NCI-H2029 (cell line): ENCODE measurements at places on chromosomes 16 and 17.

GRCh38 chr16:8950580-8951077, 13.1 kb downstream of the USP7 start:
- no peak for DNase-seq

DNA sequence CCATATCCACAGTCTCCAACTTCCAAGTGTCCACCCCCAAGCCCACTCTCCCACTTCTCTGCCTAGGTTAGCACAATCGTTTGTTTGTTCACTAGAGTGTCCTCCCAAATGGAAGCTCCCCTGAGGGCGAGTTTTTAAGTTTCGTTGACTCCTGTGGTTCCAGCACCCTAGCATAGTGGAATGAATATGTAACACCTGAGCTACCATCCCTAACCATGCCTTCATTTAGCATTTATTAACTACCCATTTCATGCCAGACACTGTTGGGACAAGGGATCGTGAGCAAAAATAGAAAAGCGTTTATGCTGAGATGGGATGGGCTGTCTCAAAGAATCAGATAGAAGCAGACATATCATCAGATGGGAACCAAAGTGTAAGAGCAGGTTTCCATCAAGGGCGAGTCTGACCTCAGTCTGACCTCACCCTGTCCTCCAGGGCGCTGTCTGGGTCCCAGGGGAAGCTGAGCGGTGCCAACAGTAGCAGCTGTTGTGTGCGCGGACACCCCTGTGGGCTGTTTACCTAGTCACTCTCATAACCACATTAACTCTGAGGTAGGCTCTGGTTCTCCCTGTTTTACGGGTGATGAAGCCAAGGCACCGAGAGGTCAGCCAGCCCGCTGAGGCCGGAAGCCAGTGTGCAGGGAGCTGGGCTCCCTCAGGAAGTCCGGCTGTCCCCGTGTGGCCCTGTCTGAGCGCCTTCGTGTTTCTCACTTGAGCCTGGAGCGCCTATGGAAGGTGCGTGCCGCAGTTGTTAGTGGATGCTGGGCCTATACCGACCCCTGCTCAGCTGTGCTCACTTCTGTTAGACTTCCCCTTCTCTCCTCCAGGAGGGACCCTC, 6.2 kb downstream of the CNP start:
- DNase-seq = no peak

DNA sequence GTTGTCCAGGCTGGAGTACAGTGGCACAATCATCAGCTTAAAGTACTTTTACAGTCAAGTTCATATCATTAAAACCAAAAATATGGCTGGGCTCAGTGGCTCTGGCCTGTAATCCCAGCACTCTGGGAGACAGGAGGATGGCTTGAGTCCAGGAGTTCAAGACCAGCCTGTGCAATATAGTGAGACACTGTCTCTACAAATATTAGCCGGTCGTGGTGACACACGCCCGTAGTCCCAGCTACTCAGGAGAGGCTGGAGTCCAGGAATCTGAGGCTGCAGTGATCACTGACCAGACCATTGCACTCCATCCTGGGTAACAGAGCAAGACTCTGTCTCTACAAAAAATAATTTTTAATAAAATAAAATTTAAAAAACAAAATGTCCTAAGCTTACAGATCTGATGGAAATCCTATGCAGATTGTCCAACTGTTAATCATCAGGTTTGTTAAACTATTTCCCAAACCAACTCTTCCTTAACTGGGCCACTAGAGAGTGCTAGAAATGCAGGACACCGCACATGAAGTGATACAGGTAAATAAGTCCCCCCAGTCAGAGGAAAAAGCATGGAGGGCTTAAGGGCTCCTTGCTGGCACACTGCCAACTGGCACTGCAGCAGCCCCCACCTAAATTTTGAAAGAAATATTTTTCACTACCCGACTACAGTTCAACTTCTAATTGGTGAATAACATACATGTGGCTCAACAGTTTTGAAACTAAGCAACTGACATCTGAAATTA, 2.8 kb downstream of the USP22 start:
- no peak for DNase-seq

GRCh38 chr17:17151541-17151940, 54.6 kb downstream of the PLD6 start:
- no peak for DNase-seq

GRCh38 chr17:74290340-74290739, 16.3 kb downstream of the DNAI2 start:
- no peak for DNase-seq

DNA sequence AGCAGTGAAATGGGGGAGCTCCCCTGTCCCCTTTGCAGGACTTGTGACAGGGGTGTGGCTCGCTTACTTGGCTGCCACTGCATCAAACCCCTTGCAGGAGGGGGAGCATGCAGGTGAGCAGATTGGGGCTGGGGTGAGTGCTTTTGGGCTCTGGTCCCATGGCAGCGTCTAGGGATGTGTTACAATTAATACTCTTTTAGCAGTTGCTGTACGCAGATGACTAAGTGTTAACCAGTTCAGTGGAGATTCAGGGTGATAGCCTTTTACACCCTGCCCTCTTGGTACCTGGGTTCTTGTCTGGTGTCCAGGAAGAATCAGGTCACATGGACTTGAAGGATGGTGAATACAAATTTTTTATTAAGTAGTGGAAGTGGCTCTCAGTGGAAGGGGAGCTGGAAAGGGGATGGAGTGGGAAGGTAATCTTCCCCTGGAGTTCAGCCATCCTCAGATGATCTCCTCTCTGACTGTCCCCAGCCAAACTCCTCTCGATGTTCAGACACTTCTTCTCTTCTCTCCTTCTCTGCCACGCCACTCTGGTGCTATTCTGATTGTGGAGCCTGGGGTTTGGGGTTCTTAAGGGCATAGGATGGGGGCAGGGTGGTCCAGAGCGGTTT, 100.1 kb downstream of the MARF1 start:
- DNase-seq = no peak
